ENCODE measurements at places on chromosomes 6 and 20.

- no peak for DNase-seq
Observed at GRCh38 chr6:162704001-162704400, 23.6 kb downstream of the PRKN start.

GRCh38 chr20:45156713-45157112, 18.0 kb upstream of the PI3 start:
- DNase-seq = no peak

DNA sequence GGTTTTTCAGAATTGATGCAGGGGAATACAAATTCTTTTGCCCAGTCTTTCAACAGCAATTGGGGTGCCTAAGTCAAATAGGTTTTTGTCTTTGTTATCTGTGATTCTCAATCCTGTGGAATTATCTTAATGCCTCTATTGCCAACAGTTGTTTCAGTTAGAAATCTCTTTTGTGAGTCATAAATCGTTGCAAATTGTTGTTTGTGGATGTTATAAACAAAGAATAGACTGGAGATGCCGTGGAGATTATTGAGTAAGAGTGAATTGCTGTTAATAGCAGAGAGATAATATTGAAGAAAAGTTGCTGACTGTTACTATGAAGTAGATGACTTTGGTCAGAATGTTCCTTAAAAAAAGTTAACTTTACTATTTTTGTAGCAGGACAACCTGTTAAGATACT, 63.7 kb upstream of the POPDC3 start:
- DNase-seq = no peak

GRCh38 chr6:149859938-149860337, 4.2 kb downstream of the LRP11 start:
- no peak for DNase-seq

- no peak for DNase-seq
Observed at GRCh38 chr6:168322966-168323365, 3.4 kb upstream of the DACT2 start.

DNA sequence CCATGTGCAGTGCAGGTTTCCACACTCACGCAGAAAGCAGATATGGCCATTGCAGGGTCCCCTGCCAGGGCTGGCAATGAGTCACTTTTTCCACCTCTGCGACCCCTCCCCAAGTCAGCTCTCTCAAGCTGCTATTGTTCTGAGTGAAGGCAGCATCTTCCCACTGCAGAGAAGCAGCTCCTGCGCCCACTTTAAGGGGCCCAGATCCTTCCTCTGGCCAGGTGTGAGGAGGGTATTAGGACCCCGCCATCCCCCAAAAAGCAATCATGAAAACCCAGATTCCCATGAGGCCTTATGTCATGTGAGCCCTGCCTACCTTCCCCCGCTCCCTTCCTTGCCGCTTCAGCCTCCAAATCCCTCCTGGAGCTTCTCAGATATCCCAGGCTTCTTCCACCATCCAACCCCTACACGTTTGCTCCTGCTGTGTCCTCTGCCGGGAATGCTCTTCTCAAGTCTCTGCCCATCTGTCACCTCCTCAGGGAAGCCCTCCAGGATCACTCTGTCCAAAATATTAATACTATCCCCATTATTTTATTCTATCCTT, 220.3 kb downstream of the NFATC2 start:
- no peak for DNase-seq

DNA sequence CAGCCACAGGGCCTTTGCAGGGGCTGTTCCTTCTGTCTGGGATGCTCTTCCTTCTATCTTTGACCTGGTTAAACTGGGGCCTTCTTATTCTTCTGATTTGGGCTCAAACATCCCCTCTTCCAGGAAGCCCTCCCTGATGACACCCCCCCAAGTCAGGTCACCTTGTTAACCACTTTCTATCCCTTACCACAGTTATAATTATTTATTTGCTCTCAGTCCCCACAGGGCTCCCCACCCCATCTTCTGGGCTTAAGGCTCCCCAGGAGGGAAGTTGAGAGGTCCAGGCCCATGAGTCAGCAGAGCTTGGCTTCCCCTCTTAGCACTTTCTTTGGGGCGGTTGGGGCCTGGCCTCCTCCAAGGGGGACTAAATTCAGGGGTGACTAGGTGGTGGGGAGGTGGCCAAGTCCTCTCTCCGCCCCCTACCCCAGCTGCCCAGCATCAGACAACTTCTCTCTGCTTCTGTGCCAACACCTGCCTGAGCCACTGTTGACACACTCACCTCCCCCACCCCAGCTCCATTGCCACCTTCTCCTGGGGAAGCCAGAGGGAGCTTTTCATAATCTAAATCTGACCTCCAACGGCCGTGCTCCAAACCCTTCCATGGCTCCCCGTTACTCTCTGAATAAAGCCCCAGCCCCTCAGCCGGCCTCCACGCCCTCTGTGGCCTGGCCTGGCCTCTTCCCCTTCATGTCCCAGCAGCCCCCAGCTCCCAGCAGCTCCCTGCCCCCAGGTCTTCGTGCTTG, 70.0 kb downstream of the CEBPB start:
- DNase-seq = no peak

DNA sequence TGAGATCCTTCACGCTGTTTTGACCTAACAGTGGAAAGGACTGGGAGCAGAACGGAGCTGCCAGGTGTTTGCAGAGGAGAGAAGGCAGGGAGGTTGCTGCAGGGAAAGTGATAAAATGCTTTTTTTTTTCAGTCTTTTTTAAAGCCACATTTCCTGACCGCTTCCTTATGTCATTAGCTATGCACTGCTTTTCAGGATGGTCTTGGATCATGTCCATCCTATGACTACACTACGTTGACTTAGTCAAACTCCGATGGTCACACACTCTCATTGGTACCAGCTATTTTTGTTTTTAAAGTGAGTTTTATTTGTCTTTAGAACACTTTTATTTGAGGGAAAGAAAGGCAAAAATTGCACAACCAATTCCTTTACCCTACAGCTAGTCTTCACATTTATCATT, 89.2 kb upstream of the EXOC2 start:
- DNase-seq = no peak

GRCh38 chr6:108621117-108621516, 60.4 kb downstream of the FOXO3 start:
- no peak for DNase-seq

GRCh38 chr6:32962213-32962826, 6.1 kb upstream of the BRD2 start:
- DNase-seq = no peak

GRCh38 chr20:62236766-62237513, 1.4 kb upstream of the OSBPL2 start:
- no peak for DNase-seq

DNA sequence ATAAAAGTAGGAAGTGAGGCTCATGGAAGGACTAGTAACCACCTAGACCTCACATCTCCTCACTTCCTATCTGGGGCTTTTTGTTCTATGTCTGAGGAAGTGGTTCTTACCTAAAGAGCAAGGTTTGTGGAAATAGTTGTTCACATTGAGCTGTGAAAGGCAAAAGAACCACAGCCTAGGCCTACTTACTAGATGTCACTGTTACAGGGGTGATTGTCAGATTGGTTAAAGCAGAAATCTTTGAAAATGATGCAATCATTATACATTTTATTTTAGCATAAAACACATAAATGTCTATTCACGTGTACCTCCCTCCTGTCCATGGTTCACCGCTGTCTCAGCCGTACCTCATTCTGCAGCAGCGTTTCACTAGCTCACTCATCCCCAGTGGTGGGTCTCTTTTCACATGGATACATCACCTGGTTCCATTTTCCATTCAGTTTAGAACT, 268.8 kb downstream of the TMEM242 start:
- no peak for DNase-seq

DNA sequence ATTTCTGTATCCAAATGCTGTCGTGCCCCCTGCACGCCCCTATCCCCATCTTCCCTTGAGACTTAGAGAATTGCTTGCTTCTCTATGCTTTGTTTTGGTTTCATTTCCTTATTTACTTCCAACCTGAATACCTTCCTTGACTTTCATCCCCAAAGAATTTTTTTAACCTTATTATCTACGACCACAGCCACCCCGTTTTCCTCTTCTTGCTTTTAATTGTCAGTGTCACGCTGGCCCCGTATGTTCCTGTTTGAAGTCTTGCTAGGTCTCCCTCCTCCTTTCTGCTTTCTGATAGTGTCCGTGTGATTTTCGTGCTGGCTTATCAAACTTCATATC, 40.1 kb downstream of the RNF217 start:
- no peak for DNase-seq

All from GM12891 (cell line).